ENCODE measurements at places on chromosomes 12 and 14.

DNA sequence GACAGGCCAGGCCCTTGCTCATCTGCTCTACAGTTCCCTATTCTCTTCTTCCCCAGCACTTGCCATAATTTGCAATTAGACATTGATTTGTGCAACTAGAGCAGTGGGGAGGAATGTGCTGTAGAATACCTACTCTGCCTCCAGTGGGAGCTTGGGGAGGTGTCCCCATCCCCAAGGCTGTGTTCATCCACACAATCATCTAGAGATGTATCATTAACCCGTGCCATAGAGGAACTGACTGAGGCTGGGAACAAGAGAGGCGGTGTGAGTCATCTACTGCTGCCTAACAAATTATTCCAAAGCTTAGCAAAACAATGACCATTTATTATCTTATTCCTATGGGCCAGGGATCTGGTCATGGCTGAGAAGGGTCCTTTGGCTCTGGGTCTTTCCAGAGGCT, 5.1 kb upstream of the OTUB2 start:
- no peak for DNase-seq

DNA sequence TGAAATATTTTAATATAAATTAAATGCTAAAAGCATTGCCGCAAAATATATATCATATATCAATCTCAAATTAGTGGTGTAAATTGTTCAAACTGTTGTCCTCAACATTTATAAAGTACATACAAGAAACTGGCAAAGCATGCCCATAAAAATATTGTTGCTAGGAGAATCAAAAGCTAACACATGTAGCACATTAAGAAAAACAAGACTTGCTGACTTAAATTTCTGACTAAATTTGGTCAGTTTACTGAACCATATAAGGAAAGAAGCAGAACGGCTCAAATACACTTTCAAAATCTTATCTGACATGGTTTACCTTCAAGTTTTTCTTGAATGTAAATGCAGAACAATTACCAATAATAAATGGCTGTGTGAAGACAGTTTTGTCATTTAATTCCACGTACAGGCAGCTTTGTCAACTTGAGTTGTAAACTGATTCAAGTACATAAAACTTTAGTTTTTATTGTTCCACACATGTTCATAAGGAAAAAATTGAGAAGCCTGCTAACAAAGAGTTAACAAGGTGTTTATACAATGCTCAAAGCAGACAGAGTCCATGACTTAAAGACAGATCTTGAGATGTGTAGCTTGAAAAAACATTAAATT, 50.4 kb downstream of the PPP1R12A start:
- no peak for DNase-seq

DNA sequence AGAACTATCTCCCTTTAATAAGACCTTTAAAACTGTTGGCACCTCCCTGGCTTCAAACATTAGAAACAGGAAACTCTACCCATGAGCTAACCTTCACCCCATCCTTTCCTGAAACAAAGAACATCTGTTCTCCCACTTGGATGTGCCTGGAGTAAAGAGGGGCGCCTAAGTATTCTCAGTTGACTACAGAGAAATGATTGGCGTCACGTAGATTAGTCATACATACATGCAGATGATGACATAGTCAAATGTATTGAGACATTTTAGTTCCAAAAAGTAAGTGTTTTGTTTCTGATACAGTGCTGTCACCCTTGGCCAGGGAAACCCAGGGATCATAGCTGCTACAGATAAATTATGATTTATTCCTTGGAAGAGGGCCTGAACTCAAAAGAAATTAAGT, 260.0 kb upstream of the PLEKHG7 start:
- DNase-seq: no peak

DNA sequence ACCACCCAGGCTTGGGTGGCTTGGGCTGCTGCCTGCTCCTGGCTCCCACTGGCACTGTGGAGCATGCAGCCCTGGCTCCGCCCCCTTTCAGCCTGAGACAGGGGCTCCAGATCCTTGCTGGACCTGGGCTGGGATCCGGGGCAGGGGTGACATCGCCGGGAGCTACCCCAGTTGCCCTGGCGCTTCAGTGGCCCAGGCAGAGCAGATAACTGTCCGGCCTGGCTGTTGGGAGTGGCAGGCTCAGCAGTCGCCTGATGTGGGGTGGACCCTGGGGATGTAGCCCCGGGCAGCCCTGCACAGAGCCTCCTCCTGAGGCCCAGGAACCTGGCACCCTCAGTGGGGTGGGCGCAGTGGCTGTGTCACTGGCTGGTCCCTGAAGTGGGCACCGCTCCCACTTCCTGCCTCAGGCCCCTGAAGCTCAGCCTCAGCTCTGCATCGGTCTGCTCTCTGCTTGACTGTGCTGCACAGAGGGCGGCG, 57.9 kb downstream of the FUT8 start:
- no peak for DNase-seq

DNA sequence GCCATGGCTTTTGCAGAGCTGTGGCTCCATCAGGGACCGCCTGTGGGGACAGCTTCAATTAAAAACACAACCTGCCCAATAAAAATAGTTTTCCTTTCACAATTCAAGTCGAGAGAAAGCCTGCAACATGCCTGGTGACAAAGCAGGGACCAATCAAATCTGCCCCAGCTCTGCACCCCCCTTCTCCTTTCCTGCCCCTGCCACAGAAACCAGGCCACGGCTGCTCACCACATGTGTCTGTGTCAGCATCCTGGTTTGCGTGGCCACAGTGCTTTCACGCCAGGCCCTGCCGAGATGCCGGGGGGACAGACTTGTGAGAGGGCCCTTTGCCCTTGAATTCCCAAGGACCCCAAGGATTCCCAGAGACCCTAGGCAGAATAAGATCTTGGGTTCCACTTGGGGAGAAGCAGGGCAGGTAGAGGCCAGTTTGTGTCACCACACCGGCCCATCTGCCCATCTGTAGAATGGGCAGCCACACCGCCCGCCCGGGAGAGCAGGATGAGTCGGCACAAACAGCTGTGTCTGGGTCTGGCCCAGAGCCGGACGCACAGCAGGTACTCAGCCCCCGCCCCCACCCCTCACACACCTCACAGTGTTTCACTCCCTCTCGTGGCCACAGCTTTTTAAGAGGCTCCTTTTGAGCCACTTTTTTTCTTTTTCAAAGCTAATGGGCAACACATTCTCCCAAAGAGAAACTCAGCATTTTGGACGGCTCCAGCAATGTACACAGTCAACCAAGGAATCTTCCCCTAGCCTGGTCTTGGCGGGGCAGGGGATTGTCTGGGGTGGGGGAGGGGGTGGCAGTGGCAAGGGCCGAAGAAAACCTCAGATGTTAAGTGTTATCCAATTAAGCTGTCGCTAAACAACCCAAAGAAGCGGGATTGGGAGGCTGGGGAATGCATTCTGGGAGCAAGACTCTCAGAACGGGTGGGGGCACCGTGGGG, 41.5 kb downstream of the BCL11B start:
- DNase-seq: no peak

- DNase-seq: no peak
Observed at GRCh38 chr12:53097207-53097563, 282 bp upstream of the IGFBP6 start.

GRCh38 chr12:69932154-69932553, 107.1 kb downstream of the MYRFL start:
- no peak for DNase-seq

DNA sequence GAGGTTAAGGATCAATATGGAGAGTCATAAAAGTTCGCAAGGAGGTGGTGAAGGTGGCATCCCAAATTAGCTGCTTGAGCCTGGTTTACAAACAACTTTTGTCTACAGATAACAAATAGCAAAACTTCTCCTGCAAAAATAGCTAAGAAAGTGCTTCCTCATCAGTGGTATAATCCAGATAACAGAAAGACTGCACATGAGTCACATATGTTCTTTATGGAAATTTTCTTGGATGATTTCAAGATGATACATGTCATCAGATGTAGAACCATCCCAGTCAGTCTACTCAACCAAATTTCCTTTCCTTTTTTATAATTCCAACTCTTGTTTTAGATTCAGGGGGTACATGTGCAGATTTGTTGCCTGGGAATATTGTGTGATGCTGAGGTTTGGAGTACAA, 133.0 kb downstream of the BTG1 start:
- DNase-seq: no peak

DNA sequence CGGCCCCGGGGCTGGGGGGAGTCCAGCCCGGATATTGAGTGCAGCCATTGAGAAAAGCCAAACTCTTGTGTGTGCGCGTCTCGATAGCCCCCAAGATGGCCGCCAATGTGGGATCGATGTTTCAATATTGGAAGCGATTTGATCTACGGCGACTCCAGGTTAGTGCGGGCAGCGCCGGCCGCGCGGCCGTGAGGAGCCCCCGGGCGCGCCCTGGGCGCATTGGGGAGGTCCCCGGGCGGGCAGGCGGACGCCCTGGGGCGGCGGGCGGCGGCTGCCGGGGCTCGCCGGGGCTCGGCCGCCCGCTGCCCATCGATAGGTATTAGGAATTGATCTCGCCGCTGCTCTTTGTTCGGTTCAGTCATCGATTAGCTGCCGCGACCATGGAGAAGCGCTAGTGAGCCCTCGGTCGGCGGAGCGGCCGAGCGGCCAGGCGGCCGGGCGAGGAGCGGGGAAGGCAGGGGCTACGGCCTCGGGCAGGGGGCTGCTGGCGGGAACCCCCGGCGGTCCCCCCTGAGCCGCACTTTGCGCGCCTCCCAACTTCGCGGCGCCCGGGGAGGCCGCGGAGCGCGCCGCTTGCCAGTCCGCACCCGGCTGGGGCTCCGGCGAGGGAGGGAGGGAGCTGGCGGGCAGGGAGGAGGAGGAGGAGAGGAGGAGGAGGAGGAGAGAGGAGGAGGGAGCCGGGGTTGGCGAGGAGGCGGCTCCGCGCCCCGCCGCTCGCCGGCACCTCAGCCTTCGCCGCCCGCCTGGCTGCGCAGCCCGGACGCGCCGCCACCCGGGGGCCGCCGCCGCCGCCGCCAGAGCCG, 113.9 kb upstream of the MYL2 start:
- DNase-seq: no peak

DNA sequence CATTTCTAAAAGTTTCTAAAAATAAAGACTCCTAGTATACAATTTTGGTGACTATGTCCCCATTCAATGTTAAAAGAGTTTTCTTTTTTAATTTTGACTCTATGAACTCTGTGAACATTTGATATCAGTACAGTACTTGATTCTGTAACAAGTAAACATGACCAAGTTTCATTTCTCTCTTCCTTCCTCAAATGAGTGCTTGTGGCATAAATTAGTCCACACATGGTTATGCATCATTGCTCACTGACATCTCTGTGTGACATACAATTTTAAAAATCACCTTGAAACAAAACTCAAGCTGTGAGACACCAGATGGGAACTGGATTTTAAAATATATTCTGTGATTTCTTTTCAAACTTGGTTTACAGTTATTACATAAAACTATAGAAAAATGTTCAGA, 253.9 kb upstream of the MDGA2 start:
- DNase-seq: no peak
